K562 (cell line): ENCODE measurements at places on chromosomes 6 and 20.

DNA sequence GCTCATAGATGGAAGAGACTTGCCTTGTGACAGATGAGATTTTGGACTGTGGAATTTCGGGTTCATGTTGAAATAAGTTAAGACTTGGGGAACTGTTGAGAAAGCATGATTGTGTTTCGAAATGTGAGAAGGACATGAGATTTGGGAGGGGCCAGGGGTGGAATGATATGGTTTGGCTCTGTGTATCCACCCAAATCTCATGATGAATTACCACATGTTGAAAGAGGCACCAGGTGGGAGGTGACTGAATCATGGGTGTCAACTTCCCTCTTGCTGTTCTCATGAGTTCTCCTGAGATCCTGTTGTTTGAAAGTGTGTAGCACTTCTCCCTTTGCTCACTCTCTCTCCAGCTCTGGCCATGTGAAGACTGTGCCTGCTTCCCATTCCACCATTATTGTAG, 17.9 kb downstream of the AHI1 start:
- no peak for DNase-seq

GRCh38 chr6:43807228-43808061, 37.4 kb downstream of the VEGFA start:
- no peak for DNase-seq

DNA sequence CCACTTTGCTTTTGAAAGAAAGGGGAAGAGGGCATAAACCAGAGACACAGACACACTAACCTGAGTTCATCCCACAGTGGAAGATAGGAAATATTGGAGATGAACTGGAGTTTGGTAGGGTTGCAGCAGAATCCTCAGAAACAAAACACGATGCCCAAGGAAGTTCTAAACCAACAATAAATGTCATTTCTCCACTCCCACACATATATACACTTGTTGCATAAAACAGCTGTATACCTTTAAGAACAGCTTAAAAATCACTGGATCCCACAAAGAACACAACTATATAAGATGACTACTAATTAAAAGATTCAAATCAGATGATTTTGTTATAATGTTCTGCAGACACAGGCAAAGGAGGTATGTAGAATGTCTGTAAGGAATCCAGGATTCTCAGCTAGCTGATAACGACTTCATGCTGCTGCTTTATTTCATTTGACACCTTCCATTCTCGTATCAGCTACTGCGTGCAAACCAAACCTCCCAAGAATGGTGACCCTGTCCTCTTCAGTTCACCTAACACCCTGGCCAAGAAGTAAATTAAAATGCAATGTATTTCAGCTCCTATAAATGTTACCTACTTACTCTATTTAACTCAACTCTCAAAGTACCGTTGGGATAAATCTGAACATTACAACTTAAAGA, 14.3 kb downstream of the KIF13A start:
- no peak for DNase-seq

GRCh38 chr20:56352345-56353055, 6.3 kb upstream of the FAM210B start:
- no peak for DNase-seq

DNA sequence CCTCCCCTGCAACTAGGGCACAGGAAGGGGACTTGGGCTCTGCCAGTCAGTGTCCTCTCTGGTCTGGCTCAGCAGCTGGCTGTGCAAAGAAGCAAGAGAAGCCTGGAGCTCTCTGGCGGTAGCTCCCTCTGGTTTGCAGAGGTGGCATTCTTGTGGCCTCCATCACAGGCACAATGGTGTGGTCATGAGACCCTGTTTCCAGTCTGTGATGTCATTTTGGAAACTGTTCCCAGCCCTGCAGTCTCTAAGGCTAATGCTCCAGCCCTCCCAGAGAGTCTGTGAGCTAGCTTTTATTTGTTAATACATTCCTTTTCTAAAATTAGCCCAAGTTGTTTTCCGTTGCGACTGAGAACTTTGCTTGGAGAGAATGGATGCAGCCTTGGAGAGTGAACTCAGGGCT, 69.5 kb upstream of the FOXQ1 start:
- DNase-seq: no peak

- no peak for DNase-seq
These were observed 53.2 kb downstream of the MRAP2 start for GRCh38 chr6:84086545-84087429.

GRCh38 chr6:132187816-132188215, 213.5 kb downstream of the MOXD1 start:
- no peak for DNase-seq

- DNase-seq: no peak
These were observed 11.8 kb downstream of the HLA-B start for GRCh38 chr6:31345026-31345730.

DNA sequence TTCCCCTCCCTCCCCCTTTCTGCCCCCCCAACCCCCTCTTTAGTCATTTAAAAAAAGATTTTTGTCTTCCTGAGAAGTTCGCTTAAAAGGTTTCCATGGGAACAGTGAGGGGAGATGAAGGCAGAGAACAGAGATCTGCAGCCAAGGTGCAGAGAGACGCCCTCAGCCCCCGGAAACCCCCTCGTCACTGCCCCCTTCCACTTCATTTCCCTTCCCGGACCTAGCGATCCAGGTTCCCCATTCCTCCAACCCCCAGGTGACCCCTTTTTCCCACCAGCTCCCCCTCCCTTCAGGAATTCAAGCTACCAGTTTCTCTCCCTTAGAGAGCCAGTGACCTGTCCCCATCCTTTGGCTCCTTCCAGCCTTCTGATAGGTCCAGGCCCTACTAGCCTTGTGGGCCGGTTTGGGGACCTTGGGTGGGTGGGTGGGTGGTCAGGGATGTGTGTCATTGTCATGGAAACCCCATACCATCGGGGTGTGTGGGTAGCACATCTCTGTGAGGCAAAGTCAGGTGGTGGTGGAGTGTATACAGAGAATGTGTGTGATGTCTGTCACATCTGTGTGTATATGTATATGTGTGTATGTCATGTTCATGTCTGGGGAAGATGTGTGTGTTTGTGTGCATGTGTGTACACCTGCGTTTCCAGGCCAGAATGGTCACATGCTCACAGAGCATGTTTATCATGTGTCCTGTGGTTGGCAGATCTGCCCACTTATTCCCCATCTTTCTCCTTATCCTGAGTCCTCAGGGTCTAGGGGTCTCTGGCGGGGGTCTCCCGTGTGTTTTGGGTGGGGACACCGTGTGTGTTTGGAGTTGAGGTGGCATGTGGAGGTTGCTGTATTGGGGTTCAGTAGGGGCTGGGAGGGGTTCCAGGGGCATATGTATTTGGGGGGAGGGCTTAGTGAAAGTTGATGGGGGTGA, 7.0 kb downstream of the SYNGAP1 start:
- DNase-seq: peak; percentile 55

DNA sequence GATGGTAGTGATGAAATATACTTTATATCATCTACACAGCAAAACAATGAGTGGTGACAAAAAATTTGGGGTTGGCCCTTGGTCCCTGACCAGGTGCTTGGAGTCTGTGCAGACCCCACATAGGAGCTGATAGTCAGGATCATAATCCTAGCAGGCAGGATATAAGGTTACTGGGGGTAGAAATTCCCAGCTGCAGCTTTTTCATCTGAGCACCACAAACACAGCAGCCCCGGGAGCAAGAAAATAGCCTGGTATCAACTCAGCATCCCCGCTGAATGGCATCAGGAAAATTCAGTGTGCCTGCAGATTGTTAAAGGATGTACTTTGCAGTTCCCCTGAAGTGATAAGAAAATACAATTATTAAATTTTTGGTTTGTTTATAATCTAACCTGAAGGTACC, 27.8 kb upstream of the RPL7L1 start:
- no peak for DNase-seq

DNA sequence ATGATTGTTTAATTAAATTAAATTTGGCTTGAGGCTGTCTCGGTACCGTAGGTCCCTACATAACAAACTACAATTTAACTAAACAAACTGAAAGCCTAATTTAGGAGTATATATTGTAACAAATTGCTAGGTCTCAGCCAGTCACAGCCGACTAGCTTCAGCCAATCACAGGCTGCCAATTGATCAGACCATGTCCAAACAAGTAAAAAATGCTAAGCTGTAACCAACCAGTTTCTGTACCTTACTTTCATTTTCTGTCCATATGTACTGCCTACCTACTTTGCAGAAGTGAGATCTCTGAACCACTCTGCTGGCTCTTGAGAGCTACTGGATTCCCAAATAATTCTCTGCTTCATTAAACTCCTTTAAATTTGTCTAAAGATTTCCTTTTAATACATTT, 648.0 kb upstream of the GJE1 start:
- no peak for DNase-seq

- no peak for DNase-seq
These were observed 536.7 kb upstream of the MMS22L start for GRCh38 chr6:97819710-97820109.

- DNase-seq: no peak
These were observed 78.4 kb upstream of the IYD start for GRCh38 chr6:150290429-150290828.

DNA sequence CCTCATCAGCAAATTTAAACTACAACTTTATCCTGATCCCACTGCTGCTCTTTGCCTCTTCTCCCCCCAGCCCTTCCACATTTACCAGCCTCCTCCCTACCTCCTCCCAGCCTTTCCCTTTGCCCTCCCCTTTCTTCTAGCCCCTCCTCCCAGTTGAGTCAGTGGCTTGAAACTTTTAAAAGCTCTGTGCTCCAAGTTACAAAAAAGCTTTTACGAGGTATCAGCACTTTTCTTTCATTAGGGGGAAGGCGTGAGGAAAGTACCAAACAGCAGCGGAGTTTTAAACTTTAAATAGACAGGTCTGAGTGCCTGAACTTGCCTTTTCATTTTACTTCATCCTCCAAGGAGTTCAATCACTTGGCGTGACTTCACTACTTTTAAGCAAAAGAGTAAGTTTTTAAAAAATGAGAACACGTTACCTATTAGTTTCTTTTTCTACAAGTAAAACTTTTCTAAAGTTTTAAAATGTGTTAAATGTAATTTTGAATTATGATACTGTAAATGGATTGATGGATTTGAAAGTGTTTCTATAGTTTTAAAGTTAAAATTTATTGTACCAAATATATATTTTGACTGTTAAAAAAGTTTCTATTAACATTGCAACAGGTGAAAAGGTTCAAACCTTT, at the start of gene GJA1:
TSS of gene GJA1 (plus strand) at position 203 of the 626 bp plus-strand sequence. CDS start 11,202 bp downstream, outside the sequence.
- no peak for DNase-seq

DNA sequence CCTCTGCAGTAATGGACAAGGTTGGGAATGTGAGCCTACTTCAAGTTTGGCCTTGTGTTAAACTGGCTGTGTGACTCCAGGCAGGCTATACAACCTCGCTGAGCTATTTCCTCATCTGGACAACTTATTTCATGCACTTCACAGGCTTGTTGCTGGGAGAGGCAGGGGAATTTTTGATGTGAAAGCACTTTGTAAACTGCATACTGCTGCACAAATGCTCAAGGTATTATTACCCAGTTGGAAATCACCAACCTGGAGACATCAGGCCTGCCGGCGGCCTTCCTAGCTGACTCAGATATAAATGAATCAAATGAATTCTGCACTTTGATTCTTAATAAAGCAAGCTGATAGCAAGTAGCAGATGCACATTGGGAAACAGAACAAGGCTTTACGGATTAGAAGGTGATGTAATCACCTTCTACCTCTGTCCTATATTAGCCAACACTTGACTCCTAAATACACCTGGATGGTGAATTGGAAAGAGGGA, 10.1 kb downstream of the JARID2 start:
- no peak for DNase-seq

GRCh38 chr20:53582574-53583351, 10.9 kb downstream of the ZNF217 start:
- DNase-seq: no peak

- DNase-seq: no peak
These were observed 40.4 kb downstream of the IRF4 start for GRCh38 chr6:431986-432385.

GRCh38 chr6:166419286-166419685, 36.5 kb upstream of the MPC1 start:
- no peak for DNase-seq

GRCh38 chr20:56361900-56362299, 3.1 kb downstream of the FAM210B start:
- no peak for DNase-seq

DNA sequence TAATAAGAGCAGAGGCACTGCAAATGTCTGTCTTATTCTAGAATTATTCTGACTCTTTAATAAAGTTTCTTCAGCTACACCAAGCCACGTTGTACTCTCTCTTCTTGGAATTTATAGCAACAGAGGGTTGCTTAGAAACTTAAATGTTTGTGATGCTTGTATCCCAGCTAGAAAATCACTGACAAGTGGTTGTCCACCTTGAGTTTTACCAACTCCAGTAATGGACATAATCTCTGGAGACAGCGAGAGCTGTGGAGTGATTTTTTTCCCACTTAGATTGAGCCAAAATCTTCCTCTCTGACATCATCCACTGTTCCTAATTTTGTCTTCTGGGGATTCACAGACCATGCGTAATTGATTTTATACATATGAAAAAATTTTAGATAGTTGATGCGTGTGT, 8.0 kb downstream of the ECT2L start:
- DNase-seq: no peak

- no peak for DNase-seq
These were observed 40.2 kb downstream of the FOXP4 start for GRCh38 chr6:41586252-41587007.
